ENCODE measurements at places on chromosomes 11 and 22.

GRCh38 chr11:117159892-117160291 lies 15.8 kb downstream of the PAFAH1B2 start:
- DNase-seq = no peak

- no peak for DNase-seq
These were observed 1.4 kb upstream of the LTBP3 start for GRCh38 chr11:65559535-65559934.

DNA sequence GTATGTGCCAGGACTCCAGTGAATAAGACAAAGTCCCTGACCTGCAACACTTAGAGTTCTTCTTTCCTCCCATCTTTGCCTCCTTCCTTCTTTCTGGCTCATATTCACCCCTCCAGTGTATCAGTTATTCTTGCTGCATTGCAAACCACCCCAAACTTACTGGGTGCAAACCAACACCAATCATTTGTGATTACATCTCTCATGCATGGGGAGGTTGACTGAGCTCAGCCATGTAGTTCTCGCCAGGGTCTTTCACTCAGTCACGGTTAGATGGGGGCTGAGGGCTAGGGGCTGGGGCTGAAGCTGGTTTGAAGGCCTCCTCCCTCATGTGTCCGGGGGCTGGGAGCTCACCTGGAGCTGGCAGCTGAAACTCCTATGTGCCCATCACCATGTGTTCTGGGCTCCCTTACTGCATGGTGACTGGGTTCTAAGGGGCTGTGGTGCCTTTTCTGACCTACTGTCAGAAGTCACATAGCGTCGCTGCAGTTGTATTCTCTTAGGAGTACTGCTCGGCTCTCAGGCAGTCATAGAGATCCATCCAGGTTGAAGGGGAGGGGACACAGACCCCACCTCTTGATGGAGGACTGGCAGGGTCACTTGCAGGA lies 35.0 kb upstream of the CACNG2 start:
- DNase-seq = no peak

DNA sequence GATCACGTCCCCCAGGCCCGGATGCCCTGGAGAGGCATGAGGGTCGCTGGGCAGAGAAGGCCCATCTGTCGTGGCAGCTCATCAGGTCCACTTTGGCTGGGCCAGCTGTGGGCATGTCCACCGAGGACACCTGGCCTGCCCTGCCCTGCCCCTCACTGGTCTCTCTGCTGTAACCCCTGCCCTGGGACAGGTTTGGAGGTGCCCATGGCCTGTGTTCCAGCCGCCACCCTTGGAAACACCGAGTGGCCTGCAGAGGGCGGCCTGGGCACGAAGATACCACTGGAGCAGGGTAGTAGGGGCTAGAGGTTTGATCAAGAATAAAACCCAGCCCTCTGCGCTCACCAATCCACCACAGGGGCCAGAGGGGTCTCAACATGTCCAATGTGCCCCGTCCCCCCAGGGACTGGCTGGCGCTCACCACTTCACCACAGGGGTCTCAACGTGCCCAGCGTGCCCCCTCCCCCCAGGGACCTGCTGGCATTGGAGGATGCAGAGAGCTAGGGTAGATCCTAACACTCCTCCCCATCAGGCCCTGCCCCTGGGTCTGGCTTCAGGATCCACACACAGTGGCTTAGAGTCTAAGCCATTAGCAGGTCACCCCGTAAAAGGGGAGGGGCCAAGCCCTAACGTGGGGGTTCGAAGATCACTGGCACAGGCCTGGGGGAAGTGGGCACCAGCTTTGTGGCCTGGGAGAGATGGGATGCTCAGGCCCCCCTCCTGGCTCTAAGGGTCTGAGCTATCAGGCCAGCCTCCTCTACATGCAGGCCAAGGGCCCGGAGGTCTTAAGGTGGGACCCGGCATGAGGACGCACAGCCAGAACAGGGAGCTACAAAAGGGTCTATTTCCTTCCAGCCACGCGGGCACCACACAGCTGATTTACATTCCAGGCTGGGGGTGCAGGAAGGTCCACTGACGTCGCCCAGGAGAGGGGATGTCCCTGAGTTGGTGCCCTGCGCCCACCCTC lies 1.3 kb upstream of the HDAC10 start:
- peak; percentile 74 for DNase-seq

GRCh38 chr11:50178737-50179136 lies 146.1 kb downstream of the OR4C45 start:
- DNase-seq = no peak

DNA sequence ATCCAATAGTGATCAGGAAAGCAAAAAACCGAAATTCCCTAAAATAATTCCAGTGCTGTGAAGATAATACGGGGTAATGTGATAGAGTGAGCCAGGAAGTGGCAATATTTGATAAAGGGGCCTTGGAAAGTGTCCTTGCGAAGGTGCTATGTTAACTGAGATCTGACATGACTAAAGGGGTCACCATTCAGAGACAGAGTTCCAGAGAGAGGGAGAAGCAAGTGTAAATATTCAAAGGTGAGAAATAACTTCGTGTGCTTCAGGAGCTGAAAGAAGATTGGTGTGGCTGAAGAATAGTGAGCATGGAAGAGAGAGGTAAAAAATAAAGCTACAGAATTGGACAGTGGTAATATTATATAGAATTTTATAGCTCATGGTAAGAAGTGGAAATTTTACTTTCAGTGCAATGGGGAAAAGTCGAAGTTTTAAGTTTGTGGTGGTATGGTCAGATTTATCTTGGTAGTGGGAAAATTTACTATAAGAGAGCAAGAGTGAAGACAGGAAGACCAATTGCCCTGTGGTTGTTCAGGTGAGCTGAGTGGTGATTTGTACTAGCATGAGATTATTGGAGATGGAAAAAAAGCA lies 164.5 kb downstream of the JRKL start:
- no peak for DNase-seq

GRCh38 chr11:123570939-123571580 lies 83.4 kb downstream of the SCN3B start:
- DNase-seq = peak; percentile 21

GRCh38 chr11:127137771-127138280 lies 137.3 kb upstream of the KIRREL3 start:
- DNase-seq = no peak

- no peak for DNase-seq
These were observed 33.0 kb downstream of the GAS2 start for GRCh38 chr11:22699388-22699787.

GRCh38 chr11:27839226-27839913 lies 139.1 kb upstream of the BDNF start:
- DNase-seq = no peak

DNA sequence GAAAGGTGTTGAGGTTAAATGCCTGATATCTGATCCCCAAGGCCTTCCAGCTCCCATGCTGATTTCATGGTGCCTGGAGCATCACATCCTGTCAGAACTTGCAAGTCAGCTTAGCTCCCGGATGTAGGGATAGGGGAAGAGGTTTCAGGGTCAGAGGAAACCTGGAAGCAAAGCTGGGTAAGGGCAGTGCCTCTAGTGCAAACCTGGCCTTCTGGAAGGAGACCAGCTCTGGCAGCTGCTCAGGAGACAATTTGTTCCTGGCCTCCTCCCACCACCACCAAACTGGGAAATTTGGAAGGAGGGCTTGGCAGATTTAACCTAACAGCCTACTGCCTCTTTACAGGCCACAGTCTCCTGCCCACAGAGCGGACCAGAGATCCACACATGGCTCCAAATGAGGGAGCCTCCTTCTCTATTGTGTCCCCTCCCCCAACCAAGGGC lies 9.2 kb upstream of the TSKU start:
- DNase-seq = no peak

GRCh38 chr11:109229682-109230081 lies 192.3 kb upstream of the C11orf87 start:
- DNase-seq = no peak

DNA sequence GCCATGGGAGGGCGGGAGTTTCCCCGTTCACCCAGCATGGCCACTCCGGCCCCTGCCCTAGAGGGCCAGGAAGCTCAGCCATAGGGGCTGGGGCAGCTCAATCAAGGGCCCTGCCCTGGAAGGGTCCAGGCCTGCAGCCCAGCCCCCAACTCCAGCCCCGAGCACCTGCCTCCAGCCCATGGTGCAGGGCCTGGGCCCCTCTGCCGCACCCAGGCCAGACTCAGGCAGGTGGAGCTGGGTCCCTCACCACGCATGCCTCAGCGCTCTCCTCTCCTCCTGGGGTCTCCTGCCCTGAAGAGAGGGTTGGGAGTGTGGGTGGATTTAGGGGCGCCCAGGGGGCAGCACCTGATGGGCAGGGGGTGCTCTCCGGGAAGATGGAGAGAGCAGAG lies 13.1 kb downstream of the MLC1 start:
- DNase-seq = no peak

DNA sequence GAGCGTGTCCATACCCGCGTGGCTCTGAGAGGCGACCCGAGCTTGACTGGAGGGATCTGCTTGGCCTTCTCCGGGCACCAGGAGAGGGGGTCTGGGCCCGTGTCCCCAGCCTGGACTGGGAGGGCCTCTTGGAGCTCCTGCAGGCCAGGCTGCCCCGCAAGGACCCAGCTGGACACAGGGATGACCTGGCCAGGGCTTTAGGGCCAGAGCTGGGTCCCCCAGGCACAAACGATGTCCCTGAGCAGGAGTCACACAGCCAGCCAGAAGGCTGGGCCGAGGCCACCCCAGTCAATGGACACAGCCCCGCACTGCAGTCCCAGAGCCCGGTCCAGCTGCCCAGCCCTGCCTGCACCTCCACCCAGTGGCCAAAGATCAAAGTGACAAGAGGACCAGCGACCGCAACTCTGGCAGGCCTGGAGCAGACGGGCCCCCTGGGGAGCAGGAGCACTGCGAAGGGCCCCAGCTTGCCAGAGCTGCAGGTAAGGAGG lies 38.2 kb downstream of the TRIOBP start:
- DNase-seq = no peak

- no peak for DNase-seq
These were observed 32.9 kb downstream of the IFT27 start for GRCh38 chr22:36743011-36743410.
